ENCODE measurements at places on chromosomes 7 and 10. TPM values are rescaled to one million over a fixed set of nuclear protein-coding genes. Genes with fewer than 3 reads are reported as not detected.

The HOXA2 gene
- polyA plus RNA-seq = not detected

The CNNM2 gene
- 13.7 TPM for polyA plus RNA-seq

The ATOH7 gene
- polyA plus RNA-seq = 1.0 TPM

The OR13A1 gene
- 0.35 TPM for polyA plus RNA-seq

The SLC26A3 gene
- polyA plus RNA-seq = not detected

The CACNA2D1 gene
- 2.9 TPM for polyA plus RNA-seq

The KMT2C gene
- polyA plus RNA-seq = 9.1 TPM

The ADARB2 gene
- polyA plus RNA-seq = 2.2 TPM

The OAT gene
- 40.3 TPM for polyA plus RNA-seq

The WNT8B gene
- 0.71 TPM for polyA plus RNA-seq

The CHPF2 gene
- 20.0 TPM for polyA plus RNA-seq

The FAM237B gene
- not detected for polyA plus RNA-seq

All from H1 (cell line).